ENCODE measurements at places on chromosomes 13 and 19. TPM values are rescaled to one million over a fixed set of nuclear protein-coding genes. Genes with fewer than 3 reads are reported as not detected.

ZNF135 gene
- polyA plus RNA-seq, result 5.3 TPM

KLK7 gene
- 18.1 TPM for polyA plus RNA-seq

ZNF154 gene
- 1.8 TPM for polyA plus RNA-seq

EEF2 gene
- 126 TPM for polyA plus RNA-seq

LATS2 gene
- 4.1 TPM for polyA plus RNA-seq

ZNF296 gene
- not detected for polyA plus RNA-seq

PRDX2 gene
- 1,541 TPM for polyA plus RNA-seq

ZNF790 gene
- polyA plus RNA-seq, result 5.0 TPM

C2CD4C gene
- 0.08 TPM for polyA plus RNA-seq

ZIC5 gene
- polyA plus RNA-seq, result 2.6 TPM

EPN1 gene
- polyA plus RNA-seq, result 1.4 TPM

ANKLE1 gene
- polyA plus RNA-seq, result not detected

CYP2F1 gene
- not detected for polyA plus RNA-seq

ZNF534 gene
- 0.85 TPM for polyA plus RNA-seq

FARP1 gene
- polyA plus RNA-seq, result 19.4 TPM

C1QTNF9 gene
- not detected for polyA plus RNA-seq

ZNF541 gene
- polyA plus RNA-seq, result not detected

PRKACA gene
- polyA plus RNA-seq, result 5.8 TPM

KLK10 gene
- polyA plus RNA-seq, result 3.9 TPM

KLK15 gene
- not detected for polyA plus RNA-seq

OSCAR gene
- not detected for polyA plus RNA-seq

RXFP2 gene
- polyA plus RNA-seq, result not detected

ZSCAN1 gene
- 0.52 TPM for polyA plus RNA-seq

SIGLEC12 gene
- polyA plus RNA-seq, result not detected

SUCLA2 gene
- 360 TPM for polyA plus RNA-seq

FGF21 gene
- not detected for polyA plus RNA-seq

ZNF441 gene
- polyA plus RNA-seq, result 16.6 TPM

NEK3 gene
- not detected for polyA plus RNA-seq

REXO1 gene
- polyA plus RNA-seq, result not detected

NUFIP1 gene
- polyA plus RNA-seq, result 3.9 TPM
